A549 treated with CpdA at 1 μM for 4 hours (cell line): ENCODE measurements at places on chromosomes 1 and 21. TPM values are rescaled to one million over a fixed set of nuclear protein-coding genes. Genes with fewer than 3 reads are reported as not detected.

The SNRNP40 gene
- total RNA-seq = 45.1 to 50.5 TPM (median 47.7 TPM) in 5 replicates

The PPIH gene
- total RNA-seq = 57.1 to 76.2 TPM (median 64.4 TPM) in 5 replicates

The ADORA3 gene
- not detected in 5 replicates for total RNA-seq

The MRAP gene
- not detected in 5 replicates for total RNA-seq

The SERPINC1 gene
- 0.13 to 0.15 TPM (median 0.14 TPM) in 3 of 5 replicates, not detected in the others for total RNA-seq

The NBPF11 gene
- total RNA-seq = 4.3 to 5.7 TPM (median 5.0 TPM) in 5 replicates

The PALMD gene
- 0.38 to 0.71 TPM (median 0.49 TPM) in 5 replicates for total RNA-seq

The FAAH gene
- 0.81 to 2.6 TPM (median 0.83 TPM) in 5 replicates for total RNA-seq

The TSPAN1 gene
- 1.6 to 3.1 TPM (median 2.6 TPM) in 5 replicates for total RNA-seq

The ACTL8 gene
- 1.2 to 1.9 TPM (median 1.7 TPM) in 5 replicates for total RNA-seq
